ENCODE measurements at places on chromosomes 4 and X.

DNA sequence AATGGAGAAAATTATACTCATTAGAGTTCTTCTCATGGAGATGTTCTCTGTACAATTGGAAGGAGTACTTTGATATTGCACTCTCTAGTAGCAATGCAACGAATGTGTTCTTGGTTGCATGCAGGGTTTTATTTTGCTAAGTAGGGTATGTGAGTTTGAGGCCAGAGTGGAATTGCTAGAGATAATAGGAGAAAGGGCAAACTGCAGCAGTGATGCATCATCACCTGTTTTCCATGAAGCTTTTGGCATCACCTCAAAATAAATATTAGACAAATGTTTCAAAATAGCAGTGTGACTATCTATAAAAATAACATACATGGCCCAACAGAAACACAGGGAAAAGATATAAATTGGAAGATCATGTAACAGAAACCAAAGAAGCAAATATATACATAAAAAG, 93.3 kb downstream of the TIGD2 start:
- DNase-seq, result no peak

DNA sequence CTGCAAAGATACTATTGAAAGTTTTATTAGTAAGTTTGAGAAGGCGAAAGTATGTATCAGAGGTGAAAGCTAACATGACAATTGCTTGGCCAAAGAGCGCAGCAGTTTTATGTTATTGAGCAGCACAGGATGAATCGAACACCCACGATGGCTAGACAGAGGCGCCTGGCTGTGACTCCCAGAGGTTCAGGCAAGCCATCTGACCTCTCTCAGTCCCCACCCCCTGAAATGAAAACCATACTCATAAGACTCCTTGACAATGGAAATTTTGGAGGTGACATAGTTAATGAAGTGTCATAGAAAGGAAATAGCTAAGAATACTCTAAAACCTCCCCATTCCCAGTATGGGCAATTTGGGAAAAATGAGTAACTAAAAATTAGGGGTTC, 70.6 kb downstream of the MGST2 start:
- DNase-seq, result peak; percentile 25

DNA sequence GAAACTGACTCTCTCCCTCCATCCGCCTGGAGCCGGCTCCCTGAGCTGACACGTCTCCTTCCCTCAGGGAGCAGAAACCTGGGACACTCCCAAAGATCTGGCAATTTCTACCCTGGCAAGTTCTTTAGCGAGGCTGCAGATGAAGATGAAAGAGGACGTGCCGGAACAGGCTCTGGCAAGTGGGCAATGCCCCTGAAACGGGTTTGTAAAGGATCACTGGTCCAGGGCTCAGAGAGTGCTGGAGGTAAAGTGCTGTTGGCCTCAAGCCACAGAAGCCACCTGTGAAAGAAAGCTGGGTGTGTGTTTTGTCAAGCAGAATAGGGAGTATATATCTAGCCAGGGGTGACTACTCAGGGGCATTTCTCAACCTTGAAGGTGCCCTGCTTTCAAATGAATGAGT, 131.4 kb upstream of the ATP6AP2 start:
- DNase-seq, result no peak

GRCh38 chr4:20015636-20016224, 236.0 kb upstream of the SLIT2 start:
- DNase-seq, result no peak

DNA sequence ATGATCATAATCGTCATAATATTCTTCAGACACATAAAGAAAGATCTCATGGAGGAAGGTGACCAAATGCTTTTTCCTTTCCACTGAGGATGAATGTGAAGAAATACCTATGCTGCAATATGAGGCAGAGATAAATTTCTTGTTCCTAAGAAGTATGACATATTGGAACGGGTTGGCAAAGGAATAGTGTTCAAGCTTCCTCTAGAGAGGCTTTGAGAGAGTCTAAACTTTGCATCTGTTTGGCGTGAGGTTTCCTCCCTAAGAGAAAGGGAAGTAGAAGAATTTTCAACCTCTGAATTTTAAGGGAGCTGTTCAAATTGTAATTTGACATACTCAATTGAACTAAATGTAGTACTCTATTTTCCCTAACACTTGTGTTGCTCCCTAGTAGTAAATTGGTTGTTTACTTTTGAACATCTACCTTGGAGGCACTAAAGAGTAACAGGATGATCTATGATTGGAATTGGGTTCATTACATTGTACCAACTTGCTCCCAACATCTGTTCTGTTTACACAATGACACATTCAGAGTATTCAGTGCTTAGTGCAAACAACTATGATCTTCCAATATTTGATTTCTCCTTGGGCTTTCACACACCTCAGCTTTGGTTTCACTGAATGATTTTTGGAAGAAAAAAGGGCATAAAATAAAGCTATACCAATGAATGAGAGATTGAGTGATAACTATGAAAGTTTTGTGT, 122.0 kb downstream of the CORIN start:
- peak; percentile 15 for DNase-seq

Data from suppressor macrophage (primary cell).